ENCODE measurements at places on chromosomes 11 and 22. TPM values are rescaled to one million over a fixed set of nuclear protein-coding genes. Genes with fewer than 3 reads are reported as not detected.
A peak's percentile ranks its signal among the peaks of the same experiment; 100 is the strongest.

- no peaks in the 10 kb centered on the region for H3K36me3 ChIP-seq
- no peak for DNase-seq
- H3K4me1 ChIP-seq, result peaks cover 6% of the 10 kb centered on the region
- no peaks in the 10 kb centered on the region for H3K27me3 ChIP-seq
- H3K27ac ChIP-seq, result no peak overlapping the region
- no peak overlapping the region for H3K4me3 ChIP-seq
Measured at GRCh38 chr22:30261134-30261533, 5.5 kb downstream of the OSM start.

DNA sequence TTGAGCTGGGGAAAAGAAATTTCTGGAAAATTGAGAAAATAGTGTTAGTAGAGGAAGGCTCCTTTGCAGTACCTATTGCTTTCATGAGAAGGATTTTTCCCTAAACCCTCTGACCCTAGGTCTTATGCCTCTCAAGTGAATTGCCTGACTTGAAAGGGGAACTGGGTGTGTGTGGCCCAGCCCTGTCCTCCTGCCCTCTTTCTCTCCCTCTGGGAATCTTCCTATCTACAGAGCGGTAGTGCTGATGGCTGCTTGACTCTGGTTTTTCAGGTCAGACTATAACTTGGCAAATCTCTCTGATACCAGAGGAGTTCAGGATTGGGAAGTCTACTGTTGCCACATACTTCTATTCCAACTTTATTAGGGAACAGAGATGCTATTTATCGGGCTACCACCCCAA is 19.2 kb downstream of the CAVIN3 start:
- H3K4me1 ChIP-seq, result no peaks in the 10 kb centered on the region
- H3K36me3 ChIP-seq, result no peaks in the 10 kb centered on the region
- no peak for DNase-seq
- H3K27ac ChIP-seq, result no peak overlapping the region
- H3K4me3 ChIP-seq, result no peak overlapping the region

DNA sequence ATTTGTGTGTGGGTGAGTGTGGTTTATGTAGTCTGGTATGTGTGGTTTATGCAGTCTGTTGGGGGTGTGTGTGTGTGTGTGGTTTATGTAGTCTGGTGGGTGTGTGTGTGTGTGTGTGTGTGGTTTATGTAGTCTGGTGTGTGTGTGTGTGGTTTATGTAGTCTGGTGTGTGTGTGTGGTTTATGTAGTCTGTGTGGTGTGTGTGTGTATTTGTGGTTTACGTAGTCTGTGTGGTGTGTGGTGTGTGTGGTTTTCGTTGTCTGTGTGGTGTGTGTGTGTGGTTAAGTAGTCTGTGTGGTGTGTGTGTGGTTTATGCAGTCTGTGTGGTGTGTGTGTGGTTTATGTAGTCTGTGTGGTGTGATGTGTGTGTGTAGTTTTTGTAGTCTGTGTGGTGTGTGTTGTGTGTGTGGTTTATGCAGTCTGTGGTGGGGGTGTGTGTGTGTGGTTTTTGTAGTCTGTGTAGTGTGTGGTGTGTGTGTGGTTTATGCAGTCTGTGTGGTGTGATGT is 26.2 kb upstream of the PARVG start:
- no peak for DNase-seq
- H3K4me3 ChIP-seq, result no peak overlapping the region
- no peaks in the 10 kb centered on the region for H3K36me3 ChIP-seq
- no peaks in the 10 kb centered on the region for H3K27me3 ChIP-seq

GRCh38 chr22:20881231-20881630 is 22.4 kb downstream of the SNAP29 start:
- peak; percentile 32 for DNase-seq
- peaks cover 35% of the 10 kb centered on the region for H3K4me1 ChIP-seq
- no peaks in the 10 kb centered on the region for H3K27me3 ChIP-seq
- H3K4me3 ChIP-seq, result no peak overlapping the region

GRCh38 chr11:64713016-64713707 is 9.8 kb downstream of the NRXN2 start:
- peaks cover 21% of the 10 kb centered on the region for H3K4me1 ChIP-seq
- H3K27ac ChIP-seq, result no peak overlapping the region
- no peak overlapping the region for H3K4me3 ChIP-seq
- peak; percentile 46 for DNase-seq
- H3K27me3 ChIP-seq, result peaks cover 26% of the 10 kb centered on the region
- no peaks in the 10 kb centered on the region for H3K36me3 ChIP-seq

- DNase-seq, result no peak
- no peaks in the 10 kb centered on the region for H3K27me3 ChIP-seq
- peak overlapping the region; percentile 87 for H3K27ac ChIP-seq
- peaks cover 3% of the 10 kb centered on the region for H3K4me1 ChIP-seq
- peaks cover 3% of the 10 kb centered on the region for H3K36me3 ChIP-seq
- H3K4me3 ChIP-seq, result no peak overlapping the region
Measured at GRCh38 chr11:118002010-118002540, 15.9 kb downstream of the IL10RA start.

- H3K27me3 ChIP-seq, result no peaks in the 10 kb centered on the region
- DNase-seq, result no peak
- peaks cover 99% of the 10 kb centered on the region for H3K36me3 ChIP-seq
- no peak overlapping the region for H3K27ac ChIP-seq
- H3K4me3 ChIP-seq, result no peak overlapping the region
- no peaks in the 10 kb centered on the region for H3K4me1 ChIP-seq
Measured at GRCh38 chr11:46760429-46761128, 41.6 kb downstream of the F2 start.

Gene SWAP70
- polyA plus RNA-seq, result 10.1 TPM

Gene SMC1B
- not detected for polyA plus RNA-seq

Gene OR4A5
- not detected for polyA plus RNA-seq

Gene DSCAML1
- polyA plus RNA-seq, result 0.46 TPM

Data from stomach (tissue), 19 donors.